ENCODE measurements at places on chromosomes 1 and 21. TPM values are rescaled to one million over a fixed set of nuclear protein-coding genes. Genes with fewer than 3 reads are reported as not detected.

ATAD3C gene
- 0.94 TPM for total RNA-seq

RPE65 gene
- total RNA-seq, result not detected

SH2D1B gene
- total RNA-seq, result 0.16 TPM

TMEM234 gene
- total RNA-seq, result 7.5 TPM

ANKRD65 gene
- 1.8 TPM for total RNA-seq

CD2 gene
- total RNA-seq, result 0.51 TPM

C21orf91 gene
- total RNA-seq, result 6.3 TPM

AADACL4 gene
- not detected for total RNA-seq

ETNK2 gene
- 5.2 TPM for total RNA-seq

PTPRC gene
- 7.2 TPM for total RNA-seq

ATF6 gene
- 12.2 TPM for total RNA-seq

GPA33 gene
- 0.19 TPM for total RNA-seq

TNFRSF1B gene
- total RNA-seq, result 13.7 TPM

FRRS1 gene
- total RNA-seq, result 2.7 TPM

CD101 gene
- 1.0 TPM for total RNA-seq

SUSD4 gene
- 5.8 TPM for total RNA-seq

PTBP2 gene
- total RNA-seq, result 14.0 TPM

PLA2G4A gene
- 2.1 TPM for total RNA-seq

TMEM51 gene
- 3.4 TPM for total RNA-seq

OR6N1 gene
- total RNA-seq, result not detected

All from Right ventricle myocardium superior (tissue), 1 donor.